ENCODE measurements at places on chromosomes 1 and 21.

- DNase-seq, result no peak
These were observed 17.8 kb downstream of the COPA start for GRCh38 chr1:160325252-160325651.

GRCh38 chr1:15826810-15827507, 19.5 kb upstream of the UQCRHL start:
- no peak for DNase-seq

DNA sequence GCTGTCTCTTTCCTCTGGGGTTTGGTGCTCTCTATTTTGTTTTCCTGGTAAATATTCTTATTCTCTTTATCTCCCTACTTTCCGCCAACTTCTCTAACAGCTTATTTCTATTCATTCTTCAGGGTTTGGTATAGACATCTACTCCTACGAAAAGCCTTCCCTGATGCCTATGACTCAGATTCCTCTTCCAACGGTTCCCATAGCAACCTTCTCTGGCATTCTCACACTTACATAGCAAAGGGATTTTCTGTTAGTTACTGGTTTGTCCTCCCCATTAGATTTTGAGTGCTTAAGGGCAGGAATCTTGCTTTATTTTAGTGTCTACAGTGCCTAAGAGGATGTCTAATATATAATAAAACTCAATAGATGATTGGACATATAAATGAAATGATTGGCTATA, 407.6 kb upstream of the DEPDC1 start:
- DNase-seq, result no peak

- no peak for DNase-seq
These were observed 40.2 kb upstream of the SIPA1L2 start for GRCh38 chr1:232669981-232670747.

DNA sequence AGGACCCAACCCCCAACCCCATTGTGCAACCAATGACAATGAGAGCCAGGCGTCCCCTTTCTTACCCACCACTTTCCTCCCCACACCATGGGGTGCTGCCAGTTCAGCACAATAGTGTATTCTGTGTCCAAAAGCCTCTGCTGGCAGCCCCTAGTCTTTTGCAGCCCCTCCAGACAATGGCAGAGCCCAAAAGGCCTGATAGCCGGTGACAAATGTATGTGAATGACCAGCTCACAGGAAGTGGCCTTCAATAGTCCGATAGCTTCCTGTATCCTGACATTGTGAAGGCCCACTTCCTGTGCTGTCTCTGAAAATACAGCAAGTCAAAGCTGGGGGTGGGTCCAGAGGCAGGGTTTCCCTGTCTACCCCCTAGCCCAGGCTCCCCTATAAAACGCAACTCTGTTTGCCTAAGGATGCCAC, 16.6 kb downstream of the SMIM12 start:
- no peak for DNase-seq

DNA sequence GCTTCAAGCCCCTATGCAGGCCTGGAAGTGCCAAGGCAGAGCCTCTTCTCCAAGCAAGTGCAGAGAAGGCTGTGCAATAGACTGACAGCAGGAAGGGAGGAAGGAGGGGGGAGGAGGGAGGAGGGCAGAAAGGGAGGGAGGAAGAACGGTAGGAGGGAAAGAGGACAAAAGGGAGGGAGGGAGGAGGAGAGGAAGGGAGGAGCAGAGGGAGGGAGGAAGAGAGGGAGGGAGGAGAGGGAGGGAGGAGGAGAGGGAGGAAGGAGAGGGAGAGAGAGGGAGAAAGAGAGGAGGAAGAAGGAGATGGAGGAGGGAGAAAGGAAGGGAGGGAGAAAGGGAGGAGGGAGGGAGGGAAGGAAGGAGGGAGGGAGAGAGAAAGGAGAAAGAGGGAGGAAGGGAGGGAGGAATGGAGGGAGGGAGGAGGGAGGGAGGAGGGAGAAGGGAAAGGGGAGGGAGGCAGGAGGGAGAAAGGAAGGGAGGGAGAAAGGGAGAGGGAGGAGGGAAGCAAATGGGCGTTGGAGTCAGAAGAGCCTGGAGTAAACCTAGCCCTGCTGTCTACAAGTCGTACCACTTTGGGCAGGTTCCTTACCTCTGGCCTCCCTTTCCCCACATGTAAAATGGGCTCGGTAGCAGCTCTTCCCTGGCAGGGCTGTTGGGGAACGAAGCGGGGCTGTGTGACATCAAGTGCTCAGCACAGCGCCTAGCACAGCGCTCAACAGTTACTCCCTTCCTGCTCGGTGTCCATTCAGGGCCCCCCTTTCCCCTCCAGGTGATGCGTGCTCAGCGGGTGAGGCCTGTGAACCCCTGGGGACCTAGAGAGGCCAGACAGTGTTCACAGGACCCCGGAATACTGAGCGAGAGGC, 244.6 kb downstream of the NPHP4 start:
- no peak for DNase-seq

- DNase-seq, result no peak
These were observed 17.1 kb downstream of the EPHA2 start for GRCh38 chr1:16138772-16139221.

GRCh38 chr1:45047032-45047431, 35.0 kb downstream of the UROD start:
- no peak for DNase-seq

Measured in activated T-helper 1 cell treated with anti-CD3 and anti-CD28 coated beads, Interleukin-2, amount 50 U/mL, for 16 hours (primary cell).